Islet precursor cell (in vitro differentiated cells): ENCODE measurements at places on chromosomes 11 and 22.

GRCh38 chr11:112160091-112160848 is 3.6 kb downstream of the IL18 start:
- no peak for DNase-seq

- DNase-seq: no peak
These were observed 3.1 kb downstream of the EIF3M start for GRCh38 chr11:32586576-32587190.

DNA sequence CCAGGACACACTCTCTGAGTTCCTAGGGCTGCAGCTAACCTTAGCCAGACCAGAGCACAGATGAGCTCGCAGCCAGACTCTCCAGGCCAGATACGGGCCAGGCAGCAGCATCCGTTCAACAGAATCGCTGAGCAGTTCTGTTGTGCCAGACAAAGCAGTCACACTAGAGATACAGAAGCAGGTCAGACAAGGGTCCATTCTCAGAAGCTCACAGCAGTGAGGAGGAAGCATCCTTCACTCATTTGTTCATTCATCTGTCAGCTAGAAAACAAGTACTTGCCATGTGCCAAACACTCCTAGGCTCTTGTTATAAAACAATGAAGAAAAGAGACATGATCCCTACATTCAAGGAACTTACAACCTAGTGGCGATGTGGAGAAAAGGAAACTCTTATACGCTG is 2.6 kb downstream of the LMO2 start:
- DNase-seq: no peak

GRCh38 chr11:95700471-95700817 is 89.1 kb downstream of the FAM76B start:
- DNase-seq: no peak

- DNase-seq: no peak
These were observed 7.9 kb downstream of the RTN4RL2 start for GRCh38 chr11:57468276-57468675.

DNA sequence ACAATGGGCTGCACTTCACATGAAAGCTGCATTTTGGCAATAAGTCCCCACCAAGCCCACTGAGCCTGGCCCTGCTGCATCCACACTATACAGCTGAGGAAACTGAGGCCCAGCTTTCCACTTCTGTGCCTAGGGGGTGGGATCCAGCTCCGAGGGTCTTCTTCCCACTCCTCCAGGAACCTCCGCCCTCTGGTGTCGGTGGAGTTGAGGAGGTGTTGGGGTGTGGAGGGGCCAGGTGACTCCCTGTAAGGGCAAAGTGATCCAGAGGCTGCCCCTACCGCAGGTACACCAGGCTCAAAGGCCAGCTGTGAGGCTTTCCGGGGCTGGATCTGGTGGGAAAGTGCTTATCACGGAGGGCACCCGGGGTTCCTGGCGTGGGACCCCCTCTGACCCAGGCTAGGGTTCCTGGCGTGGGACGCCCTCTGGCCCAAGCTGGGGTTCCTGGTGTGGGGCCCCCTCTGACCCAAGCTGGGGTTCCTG is 125.0 kb downstream of the KCNQ1 start:
- DNase-seq: no peak

- no peak for DNase-seq
These were observed 59.8 kb downstream of the CEP57 start for GRCh38 chr11:95850137-95850536.

DNA sequence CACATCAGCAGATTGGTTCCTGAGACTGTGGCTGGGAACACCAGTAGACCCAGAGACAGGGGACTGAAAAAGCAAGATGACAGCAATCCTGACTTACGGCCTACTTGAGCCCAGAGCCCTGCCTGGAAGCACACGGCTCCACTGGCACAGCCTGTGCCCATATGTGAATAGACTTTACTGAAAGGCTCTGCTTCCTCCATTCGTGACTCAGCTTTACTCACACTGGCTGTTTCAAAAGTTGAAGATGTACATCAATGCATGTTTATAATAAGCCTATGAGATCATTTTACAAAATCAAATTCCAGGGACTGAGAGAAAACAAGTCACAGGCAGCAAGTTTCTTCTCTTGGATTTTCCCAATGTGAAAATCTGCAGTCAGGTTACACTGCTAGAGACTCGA is 134.6 kb upstream of the TEAD1 start:
- no peak for DNase-seq

GRCh38 chr11:113675003-113675561 is 31.0 kb downstream of the TMPRSS5 start:
- DNase-seq: peak; percentile 40

DNA sequence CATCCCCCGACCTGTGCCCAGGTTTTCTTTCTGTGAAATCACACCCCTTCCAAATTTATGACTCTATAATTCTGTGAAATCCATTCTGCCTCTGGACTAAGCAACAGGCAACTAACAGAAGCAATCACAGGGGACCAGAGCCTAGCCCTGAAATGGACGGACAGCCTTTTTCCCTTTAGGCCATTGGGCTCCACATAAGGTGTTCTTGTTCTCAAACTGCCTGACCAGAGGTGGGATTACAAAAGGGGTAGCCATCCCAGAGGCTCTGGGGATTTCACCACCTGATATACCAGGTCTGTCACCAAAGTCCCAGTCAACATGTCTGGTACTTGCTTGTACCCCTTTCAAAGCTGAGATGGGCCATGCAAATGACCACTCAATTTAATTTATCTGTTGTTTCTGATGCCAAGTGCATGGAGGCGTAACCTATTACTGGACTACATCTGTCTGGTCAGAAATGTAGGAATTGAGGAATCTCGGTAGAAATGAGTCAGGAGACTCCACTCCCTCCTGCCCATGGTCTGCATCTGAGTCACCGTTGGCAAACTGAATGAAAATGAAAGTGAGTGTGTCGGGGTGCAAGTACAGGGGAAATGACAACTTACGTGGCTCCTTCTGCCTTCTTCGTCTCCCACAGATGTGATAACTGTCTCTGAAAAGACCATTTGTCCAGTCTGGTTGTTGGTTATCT is 10.2 kb downstream of the DKK3 start:
- peak; percentile 49 for DNase-seq

- peak; percentile 87 for DNase-seq
These were observed 82.8 kb downstream of the FLI1 start for GRCh38 chr11:128776424-128777284.

DNA sequence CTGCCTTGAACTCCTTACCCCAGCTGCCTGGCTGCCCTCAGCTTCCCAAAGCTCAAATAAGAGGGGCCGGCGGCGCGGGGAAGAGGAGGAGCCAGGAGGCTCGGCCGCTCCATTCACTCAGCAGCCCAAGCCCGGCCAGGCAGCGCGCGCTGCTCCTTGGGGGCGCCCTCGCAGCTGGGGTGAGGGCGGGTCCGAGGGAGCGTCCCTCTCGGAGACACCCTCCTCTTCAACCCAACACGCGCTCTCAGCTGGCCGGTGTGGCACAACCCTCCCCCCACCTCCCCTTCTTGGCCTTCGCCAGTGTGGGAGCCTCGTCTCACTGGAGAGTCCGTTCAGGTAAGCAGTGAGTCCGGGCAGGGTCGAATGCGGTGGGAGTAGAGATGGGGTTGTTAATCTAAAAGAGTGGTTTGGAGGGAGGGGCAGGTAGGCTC is at the start of gene WT1:
TSS of gene WT1 (minus strand) at position 29 of the 431 bp plus-strand sequence.
- peak; percentile 76 for DNase-seq

DNA sequence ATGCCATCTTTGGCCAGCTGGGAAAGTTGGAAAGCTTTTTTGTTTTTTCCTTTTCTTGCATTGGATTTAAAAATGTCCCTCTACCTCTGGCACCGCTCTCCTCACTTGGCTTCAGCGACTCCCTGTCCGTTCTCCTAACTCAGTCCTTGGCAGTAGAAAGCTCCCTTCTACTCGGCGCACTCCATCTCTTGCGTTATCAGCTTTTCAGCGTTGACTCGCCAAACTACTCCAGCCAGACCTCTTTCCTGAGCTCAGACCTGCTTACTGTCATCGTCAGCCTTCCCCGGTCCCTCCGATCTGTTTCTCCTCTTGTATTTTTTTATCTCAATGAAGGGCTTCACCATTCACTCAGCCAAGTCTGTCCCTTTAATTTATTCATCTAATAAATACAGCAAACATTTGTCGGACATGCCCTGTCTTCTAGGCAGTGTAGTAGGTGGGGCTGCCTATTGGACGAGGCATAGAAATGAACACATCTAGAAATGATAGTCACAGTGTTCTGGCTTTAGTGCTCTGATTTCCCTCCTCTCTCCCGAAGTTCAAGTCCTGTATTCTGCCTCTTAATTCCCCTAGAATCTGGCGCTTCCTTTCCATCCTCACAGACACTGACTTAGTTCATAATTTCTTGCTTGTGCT is 839 bp downstream of the CEP164 start:
- peak; percentile 74 for DNase-seq

DNA sequence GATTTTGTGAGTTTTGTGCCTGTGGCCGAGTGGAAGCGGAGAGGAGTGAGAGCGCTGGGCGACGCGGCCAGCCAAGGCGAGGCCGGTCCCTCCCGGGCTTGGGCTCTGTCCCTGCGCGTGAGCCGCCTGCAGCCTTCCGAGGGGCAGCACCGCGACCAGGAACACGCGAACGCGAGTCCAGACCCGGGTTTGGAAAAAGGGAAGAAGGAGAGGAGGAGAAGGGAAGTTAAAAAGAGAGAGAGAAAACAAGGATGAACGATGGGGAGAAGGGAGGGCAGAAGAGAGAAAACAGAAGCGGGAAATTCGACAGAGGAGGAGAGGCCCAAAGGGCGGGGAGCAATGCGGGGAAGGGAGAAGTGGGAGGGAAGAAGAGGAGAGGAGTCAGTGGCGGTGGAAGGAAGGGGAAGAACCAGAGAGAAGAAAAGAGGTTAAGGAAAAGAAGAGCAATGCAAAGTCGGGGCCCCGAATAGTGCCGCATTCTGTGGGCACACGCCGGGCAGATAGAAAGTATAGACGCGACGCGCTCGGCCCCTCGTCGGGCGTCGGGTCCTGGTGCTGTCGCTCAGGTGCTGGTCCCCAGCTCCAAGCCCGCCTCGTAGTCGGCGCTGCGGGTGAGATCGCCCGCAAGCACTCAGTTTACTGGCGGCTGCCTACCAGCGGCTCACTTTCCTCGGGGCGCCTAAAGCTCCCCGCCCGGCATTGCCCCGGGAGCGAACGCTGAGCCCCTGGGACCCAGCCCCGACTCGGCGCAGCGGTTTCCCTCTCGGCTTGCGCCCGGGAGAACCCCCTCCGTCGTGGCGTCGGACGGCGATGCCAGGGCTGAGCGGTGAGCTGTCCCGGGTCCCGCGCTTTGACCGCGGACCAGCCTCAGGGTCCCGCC is 2.8 kb upstream of the BARX2 start:
- no peak for DNase-seq

- DNase-seq: no peak
These were observed 1031.2 kb downstream of the BRD1 start for GRCh38 chr22:48796310-48797015.
